ENCODE measurements at places on chromosomes 12 and 14. TPM values are rescaled to one million over a fixed set of nuclear protein-coding genes. Genes with fewer than 3 reads are reported as not detected.

Gene CLEC6A
- not detected for total RNA-seq

Gene SIRT4
- total RNA-seq, result 1.6 TPM

Gene PTGER2
- total RNA-seq, result 1.3 TPM

Gene CPM
- total RNA-seq, result 23.3 TPM

Gene SETD3
- 44.1 TPM for total RNA-seq

Gene MYF5
- not detected for total RNA-seq

Gene TSPAN19
- total RNA-seq, result not detected

Gene CLEC2B
- total RNA-seq, result 40.6 TPM

Gene LRTM2
- total RNA-seq, result not detected

Gene CIDEB
- total RNA-seq, result 1.3 TPM

Gene IL22
- not detected for total RNA-seq

Gene GALNT9
- total RNA-seq, result not detected

Gene SERPINA10
- total RNA-seq, result not detected

Gene ELK3
- 24.6 TPM for total RNA-seq
